Muscle of arm (tissue), 14 donors: ENCODE measurements at places on chromosomes 1 and 21.

DNA sequence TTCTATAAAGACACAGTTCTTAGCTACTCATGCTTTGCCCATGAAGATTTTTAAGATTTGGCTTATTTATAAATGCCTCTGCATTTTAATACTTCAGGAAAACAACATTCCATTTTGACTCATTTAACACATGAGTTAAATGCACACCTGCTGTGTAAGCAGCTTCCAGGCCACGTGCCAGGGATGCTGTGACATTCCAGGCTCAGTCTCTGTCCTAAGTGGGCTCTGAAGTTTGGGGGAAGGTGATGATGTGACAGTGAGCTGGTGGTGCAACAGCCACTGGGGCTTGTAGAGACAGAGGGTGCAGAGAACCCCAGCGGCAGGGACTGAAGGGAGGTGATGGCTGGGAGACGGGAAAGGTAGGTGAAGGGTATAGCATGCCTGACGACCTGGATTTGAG is 40.7 kb downstream of the HHAT start:
- DNase-seq = no peak

GRCh38 chr1:206125346-206125745 is 8.2 kb upstream of the AVPR1B start:
- no peak for DNase-seq

DNA sequence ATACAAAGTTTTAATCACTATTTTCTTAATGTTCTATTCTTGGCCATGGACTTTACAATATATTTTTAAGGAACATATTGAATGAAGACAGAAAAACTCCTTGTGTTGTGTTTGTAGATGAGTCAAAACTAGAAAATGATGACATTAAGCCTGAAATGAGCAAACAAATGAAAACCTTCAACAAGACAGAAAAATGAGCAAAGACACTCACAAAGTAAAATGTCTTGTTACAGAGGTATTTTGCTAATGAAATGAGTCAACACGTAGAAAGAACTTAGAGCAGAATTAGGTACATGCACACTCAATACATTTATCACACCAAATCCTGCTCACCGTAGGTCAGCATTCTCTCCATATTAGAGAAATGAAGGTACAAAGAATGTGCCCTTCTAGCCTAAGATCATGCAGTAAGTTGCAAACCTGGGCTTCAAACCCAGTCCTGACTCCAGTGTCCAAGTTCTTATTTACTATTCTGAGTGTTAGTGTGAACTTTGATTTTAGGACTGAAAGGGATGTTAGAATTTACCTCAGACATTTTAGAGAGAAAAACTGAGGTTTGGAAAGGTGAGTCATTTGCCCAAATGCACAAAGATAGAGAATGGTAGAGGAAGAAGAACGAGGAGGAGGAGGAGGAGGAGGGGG is 133.9 kb upstream of the SGIP1 start:
- DNase-seq = no peak

GRCh38 chr1:24362982-24363614 is 43.9 kb downstream of the GRHL3 start:
- DNase-seq = no peak

DNA sequence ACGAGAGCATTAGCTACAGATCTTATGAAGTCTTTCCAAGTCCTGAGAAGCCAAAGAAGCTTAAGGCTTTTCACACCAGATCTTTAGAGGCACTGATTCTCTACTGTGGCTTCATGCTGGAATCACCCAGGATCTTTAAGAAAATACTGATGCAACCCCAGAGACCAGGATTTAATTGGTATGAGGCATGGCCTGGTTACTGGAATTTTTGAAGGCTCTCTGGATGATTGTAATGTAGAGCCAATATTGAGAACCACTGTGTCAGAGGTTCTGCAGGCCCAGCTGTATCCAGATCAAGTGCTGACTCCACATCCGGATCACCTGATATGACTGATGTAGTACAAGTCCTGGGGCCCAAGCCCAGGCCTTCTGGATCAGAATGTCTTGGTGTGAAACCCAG is 105.7 kb downstream of the PLPPR5 start:
- no peak for DNase-seq

DNA sequence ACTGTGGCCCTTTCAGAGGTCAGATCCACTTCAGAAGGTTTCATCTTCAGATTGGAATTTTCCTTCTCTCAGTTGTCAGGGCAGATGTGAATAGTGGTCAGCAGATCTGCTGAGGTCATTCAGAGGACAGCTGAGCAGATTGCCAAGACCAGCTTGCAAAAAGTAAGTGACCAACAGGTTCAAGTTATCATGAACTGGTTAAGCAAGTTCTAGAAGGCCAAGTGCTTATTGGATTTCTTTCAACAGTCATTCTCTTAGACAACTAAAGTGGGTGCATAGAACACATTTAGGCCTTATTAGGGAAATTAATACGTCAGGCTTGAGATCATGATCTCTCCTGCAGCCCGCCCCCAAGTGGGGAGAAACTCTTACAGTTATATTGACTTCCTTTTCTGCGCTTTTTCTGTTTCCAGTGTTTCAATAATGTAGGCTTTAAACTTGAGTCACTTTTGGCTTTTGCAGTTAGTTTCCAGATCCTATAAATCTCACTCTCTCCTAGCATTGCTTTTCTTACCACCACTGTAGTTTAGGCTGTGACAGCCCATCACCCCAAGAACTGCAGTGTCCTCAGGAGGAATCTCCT is 96.4 kb downstream of the C1orf21 start:
- peak; percentile 87 for DNase-seq

GRCh38 chr1:21084111-21084810 is 92.4 kb downstream of the EIF4G3 start:
- DNase-seq = no peak

DNA sequence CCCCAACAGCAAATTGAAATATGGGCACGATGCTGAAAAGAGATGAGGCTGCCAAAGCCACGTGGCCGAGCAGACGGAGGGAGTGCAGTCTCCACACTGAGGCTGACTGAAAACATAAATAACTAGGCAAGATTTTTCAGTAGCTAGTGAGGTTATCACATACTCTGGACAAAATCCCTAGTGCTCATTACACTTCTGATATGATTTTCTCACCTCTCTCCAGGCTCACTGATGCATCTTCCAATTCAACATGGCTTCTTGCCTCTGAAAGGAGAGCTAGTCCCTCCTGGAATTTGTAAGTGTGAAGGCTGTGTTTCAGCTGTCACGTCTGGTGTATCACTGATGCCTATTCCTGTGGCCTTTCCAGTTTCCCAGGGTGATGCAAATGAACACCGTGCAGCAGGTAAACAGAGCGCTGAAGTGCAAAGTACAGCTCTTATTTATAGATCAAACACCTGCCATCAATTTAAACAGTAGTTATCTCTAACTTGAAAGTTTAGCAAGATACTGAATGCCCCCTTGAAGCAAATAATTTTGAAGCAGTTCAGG is 656.1 kb downstream of the KIF26B start:
- DNase-seq = no peak

DNA sequence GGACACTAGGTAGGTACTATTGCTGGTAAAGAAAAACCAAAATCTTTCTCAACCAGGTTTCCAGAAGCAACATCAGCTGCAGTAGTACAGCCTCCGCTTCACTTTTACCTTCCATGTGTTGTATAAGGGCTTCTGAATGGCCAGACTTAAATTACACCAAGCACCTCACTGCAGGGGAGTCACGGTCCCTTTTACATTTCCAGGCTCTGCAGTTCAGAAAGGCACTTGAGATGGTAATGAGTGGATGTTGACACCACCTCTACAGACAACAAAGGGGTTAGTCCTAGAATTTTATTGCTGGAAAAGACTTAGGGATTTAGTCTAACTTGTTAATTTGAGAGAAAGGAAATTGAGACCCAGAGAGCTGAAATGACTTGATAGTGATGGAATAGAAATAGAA is 12.0 kb upstream of the DUSP12 start:
- no peak for DNase-seq

GRCh38 chr1:220380885-220381284 is 108.6 kb upstream of the RAB3GAP2 start:
- DNase-seq = no peak

DNA sequence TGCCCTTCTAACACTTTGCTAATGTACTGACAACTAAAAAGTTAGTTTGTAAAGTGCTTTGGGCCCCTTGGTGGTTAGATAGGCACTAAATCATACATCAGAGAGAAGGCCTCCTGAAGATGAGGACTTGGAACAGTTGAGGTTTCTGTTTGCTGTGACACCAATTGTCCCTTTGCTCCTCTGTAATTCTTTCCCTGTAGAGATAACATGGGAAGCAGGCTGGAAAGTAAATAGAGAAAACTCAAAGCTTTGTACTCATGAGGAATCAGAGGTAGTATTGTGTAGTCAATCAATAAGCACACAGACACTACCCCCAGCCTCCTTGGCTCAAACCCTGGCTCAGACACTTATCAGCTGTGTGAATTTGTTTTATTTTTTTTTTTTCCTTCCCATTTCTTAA is 31.6 kb upstream of the BARHL2 start:
- no peak for DNase-seq

DNA sequence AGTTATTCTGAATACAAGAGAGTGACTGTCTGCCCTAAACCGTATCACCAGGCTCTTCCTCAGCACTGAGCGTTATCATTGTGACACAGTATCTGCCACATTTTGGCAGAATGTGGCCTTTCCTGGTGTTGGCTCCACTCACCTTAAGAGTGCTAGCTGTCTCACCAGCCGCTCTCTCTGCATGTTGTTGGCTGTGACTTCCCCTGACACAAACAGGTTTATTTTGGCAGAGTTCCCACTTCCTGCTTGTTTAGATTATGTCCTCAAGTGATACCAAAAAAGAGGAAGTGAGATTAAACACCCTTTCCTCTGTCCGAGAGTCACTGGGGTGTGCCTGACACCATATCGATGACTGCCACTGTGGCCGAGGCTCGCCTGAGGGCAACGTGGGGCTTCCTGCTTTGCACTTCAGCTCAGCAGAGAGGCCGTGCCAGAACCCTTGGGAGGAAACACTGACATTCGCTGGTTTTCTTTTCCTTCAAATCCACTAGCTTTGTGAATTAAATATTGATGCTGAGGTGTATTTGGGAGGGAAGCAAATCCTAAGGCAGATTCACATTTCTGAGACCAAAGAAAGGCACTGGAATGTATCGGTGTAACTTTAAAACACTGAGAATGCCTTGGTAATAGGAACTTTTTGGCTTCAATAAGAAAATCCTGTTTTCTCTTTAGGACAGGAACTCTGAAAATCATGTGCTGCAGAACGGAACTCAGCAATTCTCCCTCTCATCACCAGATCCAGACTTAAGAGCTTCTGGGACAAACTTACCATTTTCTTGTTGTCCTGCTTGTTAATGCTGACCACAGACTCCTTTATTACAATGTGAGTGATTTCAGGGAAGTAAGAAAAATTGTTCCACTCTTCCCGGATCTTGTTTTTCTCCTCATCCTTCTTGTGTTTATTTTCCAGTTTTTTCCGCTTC is 102.1 kb downstream of the JAK1 start:
- peak; percentile 31 for DNase-seq

GRCh38 chr21:37939251-37939650 is 23.0 kb upstream of the KCNJ6 start:
- DNase-seq = no peak

GRCh38 chr1:76106719-76107235 is 32.2 kb downstream of the ST6GALNAC3 start:
- DNase-seq = no peak

DNA sequence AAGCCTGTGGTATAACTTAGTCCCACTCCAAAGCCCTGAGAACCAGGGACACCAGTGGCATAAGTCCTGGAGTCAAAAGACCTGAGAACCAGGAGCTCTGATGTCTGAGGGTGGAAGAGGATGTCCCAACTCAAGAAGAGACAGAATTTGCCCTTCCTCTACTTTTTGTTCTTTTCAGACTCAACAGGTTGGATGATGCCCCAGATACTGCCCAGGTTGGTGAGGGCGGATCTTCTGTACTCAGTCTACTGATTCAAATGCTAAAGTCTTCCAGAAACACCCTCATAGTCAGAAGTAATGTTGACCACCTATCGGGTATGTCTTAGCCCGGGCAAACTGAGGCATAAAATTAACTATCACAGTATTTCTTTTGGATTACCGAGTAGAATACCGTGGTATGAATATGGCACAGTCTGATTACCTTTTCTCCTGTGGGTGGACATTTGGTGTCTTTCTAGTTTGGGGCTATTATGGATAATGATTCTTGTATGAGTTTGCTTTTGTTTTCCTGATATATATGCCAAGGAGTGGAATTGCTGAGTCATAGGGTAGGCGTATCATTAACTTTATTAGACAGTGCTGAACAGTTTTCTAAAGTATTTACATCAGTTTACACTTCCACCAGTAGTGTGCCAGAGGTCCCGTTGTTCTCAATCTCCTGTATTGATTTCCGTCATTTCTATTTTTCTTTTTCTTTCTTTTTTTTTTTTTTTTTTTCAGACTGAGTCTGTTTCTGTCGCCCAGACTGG is 3.2 kb upstream of the CHAF1B start:
- DNase-seq = no peak

DNA sequence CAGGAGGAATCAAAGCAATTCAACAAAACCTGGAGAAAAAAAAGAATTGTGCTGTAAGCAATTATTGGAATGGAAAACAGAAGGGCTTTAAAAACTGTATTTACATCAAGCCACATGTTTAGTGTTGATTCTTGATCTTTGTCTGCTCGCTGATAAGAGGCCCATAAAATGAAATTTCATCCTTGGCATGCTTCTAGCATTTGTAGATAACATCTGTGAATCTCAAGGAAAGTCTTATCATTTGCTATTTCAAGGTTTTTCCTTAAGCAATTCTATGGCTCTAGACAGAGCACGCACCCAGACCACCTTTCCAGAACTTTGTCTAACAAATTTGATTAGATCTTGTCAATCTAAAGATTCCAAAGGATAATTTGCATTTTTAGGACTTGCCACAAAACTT is 181.0 kb upstream of the FGGY start:
- DNase-seq = no peak

DNA sequence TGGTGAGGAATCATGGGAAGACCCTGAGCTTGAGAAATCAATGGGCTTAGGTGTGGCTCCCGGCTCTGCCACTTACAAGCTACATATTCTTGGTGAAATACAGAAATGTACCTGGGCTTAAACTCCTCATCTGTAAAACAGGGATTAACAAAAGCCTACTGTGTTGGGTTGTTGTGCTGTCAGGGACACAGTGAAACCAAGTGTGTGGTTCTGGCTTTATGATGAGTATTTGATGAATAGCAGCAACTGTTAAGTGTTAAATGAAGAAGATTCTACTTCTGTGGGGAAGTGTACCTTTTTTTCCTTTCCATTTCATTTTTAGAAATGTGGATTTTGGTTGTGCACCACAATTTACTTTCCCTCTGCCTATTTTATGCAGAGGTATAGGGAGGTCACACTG is 41.1 kb upstream of the DUSP10 start:
- no peak for DNase-seq

DNA sequence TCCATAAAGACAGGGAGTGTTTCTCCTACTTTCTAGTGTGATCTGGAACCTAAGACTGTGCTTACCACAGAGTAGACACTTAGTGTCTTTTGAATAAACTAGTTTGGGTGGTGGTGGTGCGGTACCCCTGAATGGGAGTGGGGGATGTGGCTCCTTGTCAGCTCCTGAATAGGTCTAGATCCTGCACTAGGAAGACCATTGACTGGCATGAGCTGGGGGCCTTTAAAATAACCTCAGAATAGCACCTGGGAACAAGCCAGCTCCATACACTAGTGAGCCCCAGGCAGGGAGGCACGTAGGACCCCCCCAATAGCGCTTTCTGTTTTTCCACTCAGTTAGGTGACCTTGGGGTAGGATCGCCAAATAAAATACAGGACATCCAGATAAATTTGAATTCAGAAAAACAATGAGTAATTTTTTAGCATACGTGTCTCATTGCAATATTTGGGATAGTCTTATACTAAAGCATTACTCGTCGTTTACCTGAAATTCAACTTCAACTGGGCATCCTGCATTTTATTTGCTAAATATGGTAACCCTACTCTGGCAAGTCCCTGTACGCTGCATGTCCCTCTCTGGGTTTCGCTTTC is 45.6 kb downstream of the AZIN2 start:
- DNase-seq = no peak

- no peak for DNase-seq
Observed at GRCh38 chr1:87563211-87563610, 234.5 kb downstream of the LMO4 start.
